ENCODE measurements at places on chromosomes 11 and 22.

DNA sequence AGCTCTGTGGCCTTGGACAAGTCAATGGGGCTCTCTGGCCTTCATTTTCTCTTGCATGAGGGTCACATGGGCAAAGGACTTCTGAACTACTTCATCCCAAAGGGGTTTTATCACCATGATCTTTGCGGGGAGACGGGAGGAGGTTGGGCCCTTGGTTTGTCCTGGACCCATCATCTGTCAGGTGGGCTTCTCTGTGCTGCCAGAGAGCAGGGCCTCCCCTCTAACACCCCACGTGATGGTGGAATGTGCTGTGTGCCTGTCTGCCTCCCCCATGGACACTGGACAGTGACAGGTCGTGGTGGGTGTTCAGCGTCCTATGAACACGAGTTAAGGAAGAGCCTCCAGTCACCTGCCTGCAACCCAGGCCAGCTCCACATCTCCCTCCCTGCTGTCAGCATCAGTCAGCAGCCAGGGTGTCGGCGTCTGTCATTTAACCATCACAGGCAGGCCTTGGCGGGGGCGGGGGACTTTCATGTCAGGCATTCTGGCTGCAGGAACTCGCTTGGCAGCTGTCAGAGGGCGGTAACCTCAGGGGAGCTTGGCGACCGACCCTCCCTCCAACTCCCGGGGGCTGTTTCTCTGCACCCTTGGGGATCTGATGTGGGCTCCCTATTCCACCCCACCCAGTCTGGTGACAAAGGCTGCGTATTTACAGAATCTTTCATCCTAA is 2.6 kb upstream of the SUN2 start:
- no peak for DNase-seq

GRCh38 chr11:13769188-13769587 is 100.7 kb downstream of the FAR1 start:
- no peak for DNase-seq

- DNase-seq: no peak
These were observed 52.3 kb downstream of the EXT2 start for GRCh38 chr11:44147751-44148150.

- DNase-seq: no peak
These were observed 8.1 kb downstream of the RIC8A start for GRCh38 chr11:215581-216037.

DNA sequence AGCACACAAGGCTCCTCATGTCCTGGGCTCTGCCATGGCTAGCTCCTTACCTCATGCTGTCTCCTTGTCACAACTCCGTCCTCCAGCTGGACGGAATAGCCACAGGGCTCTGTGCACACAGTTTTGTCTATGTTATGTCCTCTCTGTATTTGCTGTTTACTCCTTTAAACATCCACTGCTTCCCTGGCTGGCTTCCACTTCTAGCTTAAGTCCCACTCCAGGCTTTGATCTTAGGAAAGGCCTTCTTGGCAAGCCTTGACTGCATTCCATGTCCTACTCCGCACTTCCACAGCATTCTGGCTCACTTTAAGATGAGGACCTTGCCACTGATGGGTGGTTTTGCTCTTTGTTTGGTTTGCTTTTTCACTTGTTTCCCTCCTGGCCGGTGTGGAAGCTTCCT is 22.9 kb upstream of the ROBO3 start:
- no peak for DNase-seq

GRCh38 chr11:44726283-44727113 is at the start of gene TSPAN18:
TSPAN18 (plus strand) TSS chr11:44726962; CDS start chr11:44906417, 179,455 bp downstream.
- DNase-seq: no peak

GRCh38 chr22:17767233-17768065 is 6.8 kb downstream of the BID start:
- DNase-seq: no peak

DNA sequence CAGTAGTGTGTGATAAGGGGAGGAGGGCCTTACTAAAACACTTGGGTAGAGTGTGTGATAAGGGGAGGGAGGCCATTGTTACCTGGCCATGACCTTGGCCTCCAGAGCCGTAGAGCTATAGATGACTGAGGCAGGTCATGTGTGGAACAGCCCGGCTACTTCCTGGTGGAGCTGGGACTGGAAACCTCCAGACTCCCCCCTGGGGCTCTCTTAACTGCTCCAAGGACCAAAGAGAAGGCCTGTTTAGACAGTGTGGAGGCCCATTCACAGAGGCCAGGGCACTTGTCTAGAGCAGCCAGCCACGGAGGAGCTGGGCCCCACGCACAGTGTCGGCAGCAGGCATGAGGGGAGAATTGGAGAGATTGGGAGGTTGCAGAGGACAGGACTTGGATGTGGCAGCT is 12.5 kb upstream of the MICALL1 start:
- DNase-seq: no peak

GRCh38 chr22:40273319-40273718 is 73.0 kb upstream of the ADSL start:
- DNase-seq: no peak

DNA sequence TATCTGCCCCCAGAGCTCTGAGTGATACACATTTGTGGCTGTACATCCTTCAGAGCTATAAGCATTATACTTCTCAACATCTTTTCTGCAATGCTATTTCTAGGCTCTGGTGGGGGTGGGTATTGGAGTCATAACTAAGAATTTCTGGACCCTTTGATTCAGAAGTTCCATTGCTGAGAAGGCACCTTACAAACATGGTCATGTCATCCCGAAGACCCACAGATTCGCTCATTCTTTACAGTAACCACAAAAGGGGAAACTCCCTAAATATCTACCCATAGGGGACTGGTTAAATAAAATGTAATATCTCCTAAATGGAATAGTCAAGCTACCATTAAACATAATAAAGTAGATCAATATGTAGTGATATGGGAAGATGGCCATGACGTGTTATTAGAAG is 98.8 kb downstream of the PRR5L start:
- no peak for DNase-seq

GRCh38 chr11:70477609-70478008 is 79.3 kb downstream of the CTTN start:
- DNase-seq: no peak

DNA sequence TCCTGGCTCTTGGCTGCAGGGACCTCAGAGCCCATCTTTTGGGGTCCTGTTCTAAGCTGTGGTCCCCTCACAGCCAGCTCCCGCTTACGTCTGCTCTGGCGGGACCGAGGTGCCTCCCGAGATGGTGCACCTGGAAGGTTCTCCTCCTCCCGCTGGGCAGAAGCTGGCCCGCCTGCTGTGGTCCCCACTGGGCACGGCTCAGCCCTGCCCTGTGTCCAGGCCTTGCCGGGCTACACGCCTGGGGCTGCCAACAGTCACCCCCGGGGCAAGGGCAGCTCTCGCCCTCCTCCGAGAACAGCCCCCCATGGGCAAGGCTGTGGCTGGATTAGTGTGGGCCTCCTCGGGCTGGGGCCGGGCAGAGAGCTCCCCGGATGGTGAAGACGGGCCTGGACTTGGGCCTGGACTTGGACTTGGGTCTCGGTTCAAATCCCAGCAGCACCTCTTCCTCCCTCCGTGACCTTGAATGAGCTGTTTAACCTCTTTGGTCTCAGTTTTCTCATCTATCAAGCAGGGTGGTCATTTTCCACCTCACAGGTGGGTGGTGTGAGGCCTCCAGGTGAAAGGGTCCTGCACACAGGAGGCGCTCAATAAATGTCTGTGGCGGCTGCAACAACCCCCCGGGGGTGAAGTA is 998 bp downstream of the BAIAP2L2 start:
- DNase-seq: no peak

Measured in SW 1271 (cell line).